Stimulated activated CD8-positive, alpha-beta memory T cell treated with anti-CD3 and anti-CD28 coated beads, Interleukin-7, amount 100 ng/mL, for 1 hour (primary cell): ENCODE measurements at places on chromosomes 3 and 15.

GRCh38 chr15:101523560-101523940, 34.0 kb upstream of the PCSK6 start:
- no peak for DNase-seq

DNA sequence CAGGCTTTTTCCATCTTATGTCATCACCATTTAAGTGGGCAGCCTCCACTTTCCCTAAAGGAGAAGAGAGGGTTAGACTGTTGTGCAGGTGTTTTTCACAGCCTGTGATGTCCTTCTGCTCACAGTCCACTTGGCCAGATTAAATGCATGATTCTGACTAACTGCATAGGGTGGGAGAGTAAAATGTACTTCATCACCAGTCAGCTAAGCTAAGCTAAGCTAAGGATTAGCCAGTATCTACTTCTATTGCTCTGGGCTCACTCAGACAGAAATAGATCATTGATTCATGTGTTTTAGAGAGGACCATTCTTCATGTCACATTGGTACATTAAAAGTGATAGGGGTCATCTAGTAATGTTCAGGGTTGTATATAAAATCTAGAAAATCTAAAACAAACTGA, 1013.1 kb downstream of the NTRK3 start:
- DNase-seq = no peak

DNA sequence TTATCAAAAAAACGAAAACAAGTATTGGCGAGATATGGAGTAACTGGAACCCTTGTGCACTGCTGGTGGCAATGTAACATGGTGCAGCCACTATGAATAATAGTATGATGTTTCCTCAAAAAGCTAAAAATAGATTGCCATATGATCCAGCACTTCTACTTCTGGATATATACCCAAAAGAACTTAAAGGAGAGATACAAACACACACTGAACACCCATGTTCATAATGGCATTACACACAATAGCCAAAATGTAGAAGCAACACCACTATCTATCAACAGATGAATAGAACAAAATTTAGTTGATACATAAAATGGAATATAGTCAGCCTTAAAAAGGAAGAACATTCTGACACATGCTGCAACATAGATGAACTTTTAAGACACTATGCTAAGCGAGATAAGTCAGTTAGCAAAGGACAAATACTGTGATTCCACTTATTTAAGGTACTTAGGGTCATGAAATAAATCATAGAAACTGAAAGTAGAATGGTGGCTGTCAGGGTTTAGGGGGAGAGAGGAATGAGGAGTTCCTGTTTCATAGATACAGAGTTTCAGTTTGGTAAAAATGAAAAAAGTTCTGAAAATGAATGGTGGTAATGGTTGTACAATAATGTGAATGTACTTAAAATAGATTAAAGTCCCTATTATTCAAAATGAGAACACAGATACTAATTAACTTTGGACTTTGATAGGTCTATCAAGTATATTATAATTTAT, 59.4 kb upstream of the IMPG2 start:
- DNase-seq = no peak

DNA sequence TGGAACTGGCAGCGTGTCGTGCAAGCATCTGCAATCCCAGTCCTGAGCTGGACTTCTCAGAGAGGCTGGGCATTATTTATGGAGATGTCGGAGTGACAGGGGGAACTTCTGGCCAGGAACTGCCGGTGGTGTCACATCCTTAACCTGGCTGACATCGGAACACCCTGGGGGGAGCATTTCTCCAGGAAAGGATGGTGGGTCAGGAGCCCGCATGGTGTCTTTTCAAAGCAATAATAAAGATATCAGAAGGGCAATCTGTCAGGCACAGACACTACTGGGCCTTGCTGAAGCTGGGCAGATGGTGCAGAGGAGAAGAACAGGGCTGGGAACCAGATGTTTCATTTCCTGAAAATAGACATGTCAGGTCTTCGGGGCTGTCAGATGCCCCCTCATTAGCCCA, 133.5 kb downstream of the WNT7A start:
- no peak for DNase-seq

GRCh38 chr3:14225421-14225820, 46.8 kb downstream of the LSM3 start:
- DNase-seq = no peak

DNA sequence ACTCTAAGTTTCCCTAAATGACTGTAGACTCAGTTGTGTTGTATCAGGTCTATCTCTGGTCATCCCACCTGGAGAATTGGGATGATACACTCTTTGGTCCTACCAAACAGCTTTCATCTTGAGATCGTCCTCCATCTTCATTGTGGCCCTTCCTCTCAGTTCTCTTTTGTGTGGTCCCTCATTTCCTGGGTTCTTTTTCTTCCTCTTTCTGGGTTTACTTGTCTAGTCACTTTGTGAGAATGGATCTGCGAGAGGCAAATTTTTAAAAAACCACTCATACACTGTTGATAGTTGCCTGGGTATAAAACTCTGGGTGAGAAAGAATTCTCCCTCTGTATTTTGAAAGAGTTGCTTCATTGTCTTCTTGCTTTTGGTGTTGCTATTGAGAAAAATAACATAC, 6.0 kb upstream of the AMOTL2 start:
- DNase-seq = no peak

DNA sequence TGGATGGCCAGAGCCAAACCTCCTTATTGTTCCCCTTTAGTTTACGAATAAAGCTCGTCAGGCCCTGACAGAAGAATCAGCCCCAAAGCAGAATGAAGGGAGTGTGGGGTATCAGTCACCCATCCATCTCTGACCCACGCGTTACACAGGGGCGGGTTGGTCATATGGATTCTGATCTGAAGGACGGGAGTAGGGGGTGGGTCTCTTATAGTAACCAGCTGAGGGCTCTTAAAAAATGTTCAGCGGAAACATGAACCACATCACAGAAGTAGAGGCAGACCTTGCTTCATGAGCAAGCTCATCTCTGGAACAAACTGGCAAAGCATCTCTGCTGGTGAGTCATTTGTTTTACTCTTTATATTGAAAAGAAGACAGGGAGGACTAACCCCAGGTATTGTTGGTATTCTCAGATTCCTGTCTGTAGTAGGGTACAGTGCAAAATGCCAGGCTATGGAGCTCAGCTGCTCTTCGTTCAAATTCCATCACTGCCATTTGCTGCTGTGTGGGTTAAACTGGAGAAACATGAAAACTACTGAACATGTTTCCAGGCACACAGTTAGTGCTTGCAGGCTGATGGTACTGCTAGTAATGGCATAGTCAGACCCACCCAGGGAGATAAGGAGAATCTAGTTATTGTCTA, at the start of gene CXCR6:
TSS of gene CXCR6 (plus strand) at position 258 of the 640 bp plus-strand sequence. CDS start 3,018 bp downstream, outside the sequence.
- DNase-seq = no peak
